ENCODE measurements at places on chromosomes 1 and 21. TPM values are rescaled to one million over a fixed set of nuclear protein-coding genes. Genes with fewer than 3 reads are reported as not detected.

The CERS2 gene
- 239 TPM for polyA plus RNA-seq

The GNG4 gene
- polyA plus RNA-seq = 1.7 TPM

The TMOD4 gene
- polyA plus RNA-seq = 3.2 TPM

The OR2T11 gene
- not detected for polyA plus RNA-seq

The KANK4 gene
- 11.9 TPM for polyA plus RNA-seq

The CCDC24 gene
- polyA plus RNA-seq = 14.4 TPM

The ANKRD13C gene
- polyA plus RNA-seq = 31.0 TPM

The AADACL3 gene
- not detected for polyA plus RNA-seq

The LYPD8 gene
- not detected for polyA plus RNA-seq

The TFF3 gene
- polyA plus RNA-seq = 22.5 TPM

The GJC2 gene
- polyA plus RNA-seq = 2.2 TPM

The CBR1 gene
- 19.4 TPM for polyA plus RNA-seq

The FCRL6 gene
- polyA plus RNA-seq = 0.61 TPM

The GNAT2 gene
- 0.11 TPM for polyA plus RNA-seq

The ZNF697 gene
- polyA plus RNA-seq = 19.6 TPM

The ASPM gene
- 25.1 TPM for polyA plus RNA-seq

The WNT2B gene
- polyA plus RNA-seq = 4.2 TPM

The LCE6A gene
- polyA plus RNA-seq = not detected
